Kidney epithelial cell (primary cell): ENCODE measurements at places on chromosomes 1 and 21. TPM values are rescaled to one million over a fixed set of nuclear protein-coding genes. Genes with fewer than 3 reads are reported as not detected.

Gene GPR25
- not detected in 2 replicates for total RNA-seq

Gene PIAS3
- 17.7 and 19.6 TPM in 2 replicates for total RNA-seq

Gene FCRLB
- 1.1 and 2.6 TPM in 2 replicates for total RNA-seq

Gene CENPF
- 20.2 and 20.6 TPM in 2 replicates for total RNA-seq

Gene RCSD1
- total RNA-seq: 0.21 TPM in 1 of 2 replicates, not detected in the other

Gene RHBDL2
- total RNA-seq: not detected in 2 replicates

Gene DHRS3
- 37.4 and 41.2 TPM in 2 replicates for total RNA-seq

Gene BARHL2
- total RNA-seq: not detected in 2 replicates

Gene KCNQ4
- 2.8 and 3.4 TPM in 2 replicates for total RNA-seq

Gene OR2AK2
- total RNA-seq: not detected in 2 replicates

Gene SMCP
- not detected in 2 replicates for total RNA-seq

Gene KRTAP21-2
- not detected in 2 replicates for total RNA-seq

Gene IL10
- total RNA-seq: not detected in 2 replicates

Gene REN
- 5.2 and 9.1 TPM in 2 replicates for total RNA-seq

Gene LDLRAD2
- total RNA-seq: not detected in 2 replicates

Gene BCAN
- total RNA-seq: 0.14 and 0.17 TPM in 2 replicates

Gene CSF1
- 53.4 and 78.5 TPM in 2 replicates for total RNA-seq

Gene PROK1
- total RNA-seq: not detected in 2 replicates

Gene SLC6A9
- total RNA-seq: 20.1 and 22.4 TPM in 2 replicates

Gene LIPI
- total RNA-seq: not detected in 2 replicates

Gene LCE6A
- total RNA-seq: not detected in 2 replicates

Gene NHLH1
- 0.08 TPM in 1 of 2 replicates, not detected in the other for total RNA-seq

Gene PKNOX1
- total RNA-seq: 14.0 and 18.3 TPM in 2 replicates

Gene CD34
- 0.04 and 0.41 TPM in 2 replicates for total RNA-seq

Gene ADORA3
- not detected in 2 replicates for total RNA-seq
